Stromal cell of bone marrow (primary cell): ENCODE measurements at places on chromosomes 1 and 21.

DNA sequence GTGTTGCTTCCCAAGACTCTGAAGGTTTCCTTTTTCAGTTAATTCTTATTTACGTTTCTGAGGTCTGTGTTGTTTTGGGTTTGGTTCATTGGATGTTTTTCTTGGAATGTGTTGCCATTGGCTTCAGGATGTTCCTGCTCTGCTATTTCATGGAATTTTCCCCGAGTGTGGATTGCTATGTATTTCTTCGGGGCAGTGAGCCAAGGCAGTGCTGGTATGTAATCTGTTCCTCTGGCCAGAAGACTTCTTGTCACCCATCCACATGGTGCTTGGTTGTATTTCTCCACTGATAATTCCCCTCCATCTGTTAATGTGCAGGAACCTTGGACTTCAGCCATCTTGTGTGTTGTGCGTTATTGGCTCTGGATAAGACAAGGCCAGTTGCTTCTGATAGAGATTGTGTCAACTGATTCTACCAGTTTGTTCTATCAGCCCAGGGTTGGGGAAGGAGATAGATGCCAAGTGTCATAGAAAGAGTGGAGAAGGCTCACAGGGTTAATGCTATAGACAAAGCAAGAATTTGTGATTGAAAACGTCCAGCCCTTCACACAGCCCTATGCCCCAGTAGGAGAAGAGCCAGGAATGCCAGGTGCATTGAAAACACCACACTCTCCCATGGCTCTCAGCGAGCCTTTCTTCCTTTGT, 505.2 kb downstream of the PLPP3 start:
- peak; percentile 87 for DNase-seq

DNA sequence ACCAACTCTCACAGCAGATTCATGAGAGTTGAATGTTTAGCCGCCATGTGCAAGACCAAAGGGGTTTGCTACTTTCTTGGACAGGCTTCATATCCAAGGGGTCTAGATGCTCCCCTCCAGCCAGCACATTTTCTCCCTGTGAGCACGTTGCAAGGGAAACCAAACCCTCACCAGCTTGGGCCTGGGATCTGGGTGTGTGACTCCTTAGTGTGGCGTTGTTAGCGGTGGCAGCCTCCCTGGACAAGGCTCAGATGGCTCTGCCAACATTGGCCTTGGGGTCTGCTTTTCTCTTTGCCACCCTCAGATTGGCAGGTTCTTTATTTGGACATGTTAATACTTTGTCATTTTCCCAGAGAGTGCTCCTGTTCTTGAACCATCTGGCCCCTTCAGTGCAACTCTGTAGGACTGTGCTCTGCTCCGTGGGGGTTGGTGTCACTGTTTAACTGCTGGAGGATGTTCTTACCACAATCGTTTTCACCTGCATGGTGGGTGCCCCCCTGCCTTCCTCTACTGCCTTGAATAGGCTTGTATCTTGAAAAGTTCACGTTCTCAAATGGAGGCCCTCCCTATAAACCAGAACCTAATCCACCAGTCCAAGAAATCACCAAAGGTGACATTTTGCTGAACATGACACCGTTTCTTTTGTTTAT, 13.4 kb downstream of the ABCG1 start:
- DNase-seq: no peak

- no peak for DNase-seq
These were observed 36.9 kb downstream of the FGGY start for GRCh38 chr1:59333626-59334277.

- DNase-seq: no peak
These were observed 22.9 kb downstream of the SAMSN1 start for GRCh38 chr21:14523234-14523633.

- DNase-seq: no peak
These were observed 12.4 kb downstream of the SLC2A1 start for GRCh38 chr1:42946120-42946898.

GRCh38 chr1:239558559-239558958, 172.2 kb downstream of the CHRM3 start:
- no peak for DNase-seq
